ENCODE measurements at places on chromosomes 4 and X.

- no peak for DNase-seq
Observed at GRCh38 chr4:11259837-11260236, 168.9 kb downstream of the HS3ST1 start.

DNA sequence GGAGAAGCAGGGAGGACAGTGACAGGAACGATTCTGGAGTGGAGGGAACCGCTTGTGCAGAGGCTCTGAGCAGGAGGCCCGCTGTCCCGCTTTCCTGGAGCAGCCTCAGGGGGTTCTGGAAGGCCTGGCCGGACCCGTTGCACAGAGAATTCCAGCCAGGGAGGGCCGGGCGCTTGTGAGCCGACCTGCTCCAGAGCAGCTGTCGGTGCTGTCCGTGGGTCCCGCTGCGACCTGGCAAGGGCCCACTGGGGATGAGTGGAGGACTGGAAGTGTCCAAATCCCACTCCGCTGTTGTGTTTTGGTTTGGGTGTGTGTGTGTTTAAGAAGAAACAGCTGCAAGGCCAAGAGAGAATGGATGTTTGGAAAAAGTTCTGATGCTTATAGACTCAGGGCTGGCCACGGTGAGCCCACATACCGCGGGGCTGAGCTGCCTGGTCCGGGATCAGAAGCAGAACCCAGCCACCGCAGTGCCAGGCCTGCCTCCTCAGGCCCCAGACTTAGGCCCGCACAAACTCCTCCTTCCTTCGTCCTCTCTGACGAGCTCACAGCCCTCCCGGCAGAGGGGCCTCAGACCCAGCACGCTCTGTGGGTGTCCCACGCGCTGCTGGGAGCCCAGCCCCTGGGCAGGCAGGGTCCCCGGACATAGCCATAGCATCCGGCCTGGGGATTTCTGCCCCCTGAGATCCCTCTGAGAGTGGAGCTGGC is 73.9 kb downstream of the HTRA3 start:
- DNase-seq = no peak

DNA sequence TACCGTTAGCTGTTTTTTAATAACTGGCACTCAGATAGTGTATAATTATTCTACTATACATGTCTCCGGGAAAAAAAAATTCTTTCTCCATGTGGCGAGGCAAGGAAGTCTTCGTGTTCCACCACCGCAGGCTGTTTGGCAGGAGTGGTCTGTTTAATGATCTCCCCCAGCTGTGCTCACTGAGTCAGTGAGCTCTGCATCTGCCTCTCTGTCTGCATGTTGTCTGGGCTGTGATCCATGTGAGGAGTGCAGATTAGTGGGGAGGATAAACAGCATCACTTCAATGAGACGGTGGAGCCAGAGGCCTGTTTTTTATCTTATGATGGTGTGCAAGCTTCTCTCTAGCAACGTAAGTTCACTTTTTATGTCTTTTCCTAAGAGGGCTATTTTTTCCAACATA is 69.8 kb downstream of the RPS3A start:
- no peak for DNase-seq

GRCh38 chr4:111681270-111681669 is 464.0 kb upstream of the FAM241A start:
- DNase-seq = no peak

- DNase-seq = no peak
Observed at GRCh38 chrX:130770615-130771014, 132.4 kb downstream of the ENOX2 start.

GRCh38 chr4:139099366-139099982 is 77.5 kb downstream of the ELF2 start:
- peak; percentile 49 for DNase-seq

DNA sequence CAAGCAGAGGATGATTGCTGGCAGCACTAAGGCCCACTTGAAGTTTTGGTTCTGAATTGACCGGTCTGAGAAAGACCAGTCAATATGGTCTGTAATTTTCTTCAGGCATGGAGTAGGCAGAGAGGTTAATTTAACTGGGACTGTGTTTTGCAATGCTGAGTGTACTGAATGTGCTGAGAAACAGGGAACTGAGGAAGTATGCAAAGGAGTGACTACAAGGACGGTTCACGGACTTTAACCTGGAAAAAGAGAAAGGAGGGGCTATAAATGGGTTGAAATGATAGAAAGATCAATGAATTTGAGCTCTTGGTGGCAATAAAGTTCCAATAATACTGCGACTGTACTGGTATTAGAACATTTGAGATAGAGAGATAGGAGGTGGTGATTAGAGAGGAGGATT is 84.5 kb downstream of the MAGEB17 start:
- no peak for DNase-seq

- DNase-seq = no peak
Observed at GRCh38 chrX:29691044-29691443, 524.3 kb upstream of the MAGEB2 start.

- no peak for DNase-seq
Observed at GRCh38 chrX:133726211-133726630, 259.2 kb downstream of the GPC3 start.

DNA sequence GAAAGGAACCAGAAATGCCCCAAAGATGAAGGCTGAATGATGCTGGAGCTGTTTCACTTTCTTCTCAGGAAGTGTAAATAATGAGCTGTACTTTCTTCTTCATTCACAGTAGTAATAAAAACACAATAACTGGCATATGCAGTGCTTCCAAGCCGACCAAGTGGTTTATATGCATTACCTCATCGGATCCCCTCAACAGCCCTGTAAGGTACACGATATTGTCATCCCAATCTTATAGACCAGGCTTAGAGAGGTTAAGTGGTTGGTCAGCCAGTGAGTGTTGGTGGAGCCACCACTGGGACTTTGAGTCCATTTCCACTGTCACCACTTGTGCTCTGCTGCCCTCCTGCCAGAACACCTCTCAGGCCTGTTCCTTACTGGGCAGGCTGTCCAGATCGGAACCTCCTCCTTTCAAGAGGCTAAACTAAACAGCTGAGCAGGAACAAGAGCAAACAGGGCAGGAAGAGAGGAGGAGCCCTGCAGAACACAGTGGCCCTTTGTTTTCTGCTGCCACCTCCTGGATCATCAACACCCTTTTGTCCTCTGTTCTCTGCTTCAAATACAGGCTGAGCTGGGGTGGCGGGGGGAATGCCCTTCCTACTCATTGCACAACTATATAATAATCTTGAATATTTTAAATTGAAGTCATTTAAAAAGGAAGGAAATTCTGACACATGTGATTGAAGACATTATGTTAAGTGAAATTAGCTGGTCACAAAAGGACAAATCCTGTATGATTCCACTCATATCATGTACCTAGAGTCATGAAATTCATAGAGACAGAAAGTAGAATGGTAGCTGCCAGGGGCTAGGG is 112.5 kb upstream of the ATP6AP2 start:
- peak; percentile 37 for DNase-seq

DNA sequence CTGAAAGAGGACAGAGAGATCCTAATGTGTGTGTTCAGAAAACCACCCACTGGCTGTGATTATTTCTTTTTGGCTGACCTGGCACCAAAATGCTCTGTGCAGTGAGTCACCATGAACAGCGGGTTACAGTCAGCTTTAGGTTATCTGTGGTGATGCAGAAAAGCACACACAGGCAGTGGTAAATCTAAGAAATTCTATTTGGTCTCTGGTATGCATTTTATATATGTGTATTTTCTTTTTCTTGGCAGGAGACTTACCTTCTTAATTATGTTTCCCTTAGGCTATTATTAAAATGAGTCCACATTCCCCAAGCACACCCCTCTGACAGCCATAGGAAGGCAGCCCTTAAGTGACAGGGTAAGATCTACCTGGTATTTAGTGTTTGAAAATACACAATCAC is 79.1 kb upstream of the TFDP3 start:
- no peak for DNase-seq

GRCh38 chr4:15811703-15812337 is 33.7 kb downstream of the CD38 start:
- DNase-seq = no peak

DNA sequence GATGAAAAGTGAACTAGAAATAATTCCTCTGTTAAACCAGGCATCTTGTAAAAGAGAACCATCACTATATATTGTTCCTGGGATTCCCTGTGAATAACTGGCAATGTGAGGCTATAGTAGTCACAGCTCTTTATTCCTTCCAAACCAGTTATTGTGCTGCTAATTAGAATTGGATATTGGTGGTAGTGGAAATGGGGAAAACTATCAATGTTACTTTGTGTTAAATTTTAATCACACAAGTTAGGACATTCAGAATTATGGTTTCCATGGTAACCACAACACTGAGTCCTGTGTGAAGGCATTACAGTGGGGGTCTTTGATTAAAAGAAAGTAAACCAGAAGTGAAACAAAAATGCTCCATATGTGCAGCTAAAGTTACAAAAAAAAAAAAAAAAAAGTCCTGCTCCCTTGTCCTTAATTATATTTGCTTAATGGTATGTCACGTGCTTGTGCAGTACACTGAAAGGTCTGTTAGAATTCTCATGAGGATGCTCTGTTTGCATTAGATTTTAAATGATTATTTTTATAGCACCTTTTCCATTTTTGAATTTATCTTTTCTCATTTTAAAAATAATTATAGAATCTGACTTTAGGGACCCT is 200.4 kb downstream of the ADGRL3 start:
- no peak for DNase-seq

DNA sequence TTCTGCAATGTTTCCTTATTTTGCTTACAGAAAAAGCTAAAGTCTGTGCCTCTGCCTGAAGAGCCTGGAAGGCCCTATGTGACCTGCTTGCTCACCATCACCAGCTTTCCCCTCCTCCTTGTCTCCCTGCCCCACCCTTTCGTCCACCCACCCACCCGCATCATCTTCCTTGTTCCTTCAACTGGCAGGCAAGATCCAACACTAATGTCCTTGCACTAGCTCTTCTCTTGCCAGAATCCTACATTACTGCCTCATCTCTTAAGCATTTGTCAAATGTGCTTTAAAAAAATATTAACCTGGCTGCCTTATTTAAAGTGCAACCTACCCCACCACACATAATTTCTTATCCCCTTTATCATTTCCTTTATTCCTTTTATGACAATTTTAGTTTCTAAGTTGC is 165.1 kb upstream of the PPP3CA start:
- no peak for DNase-seq

DNA sequence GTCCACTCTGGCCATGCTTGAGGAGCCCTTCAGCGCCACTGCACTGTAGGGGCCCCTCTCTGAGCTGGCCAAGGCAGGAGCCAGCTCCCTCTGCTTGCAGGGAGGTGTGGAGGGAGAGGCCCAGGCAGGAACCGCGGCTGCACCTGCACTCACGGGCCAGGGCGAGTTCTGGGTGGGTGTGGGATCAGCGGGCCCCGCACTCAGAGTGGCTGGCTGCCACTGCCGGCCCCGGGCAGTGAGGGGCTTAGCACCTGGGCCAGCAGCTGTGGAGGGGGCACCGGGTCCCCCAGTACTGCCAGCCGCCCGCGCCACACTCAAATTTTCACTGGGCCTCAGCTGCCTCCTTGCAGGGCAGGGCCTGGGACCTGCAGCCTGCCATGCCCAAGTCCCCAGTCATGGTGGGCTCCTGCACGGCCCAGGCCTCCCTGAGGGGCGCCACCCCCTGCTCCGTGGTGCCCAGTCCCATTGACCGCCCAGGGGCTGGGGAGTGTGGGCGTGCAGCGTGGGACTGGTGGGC is 347.2 kb upstream of the SPOCK3 start:
- no peak for DNase-seq

GRCh38 chrX:125681058-125681457 is 361.4 kb downstream of the TEX13C start:
- DNase-seq = no peak

DNA sequence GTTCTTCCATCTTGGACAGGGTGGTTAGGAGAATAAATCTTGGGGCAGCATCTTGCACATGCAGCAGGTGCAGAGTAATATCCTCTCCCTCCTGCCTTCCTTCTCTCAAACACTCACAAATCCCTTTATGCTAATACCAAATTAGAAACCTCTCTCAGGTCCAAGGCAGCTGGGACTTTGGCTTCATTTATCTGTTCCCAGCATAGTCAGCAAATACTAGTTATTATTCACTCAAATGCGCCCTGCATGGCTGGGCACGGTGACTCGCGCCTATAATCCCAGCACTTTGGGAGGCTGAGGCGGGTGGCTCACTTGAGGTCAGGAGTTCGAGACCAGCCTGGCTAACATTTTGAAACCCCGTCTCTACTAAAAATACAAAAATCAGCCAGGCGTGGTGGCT is 156.0 kb upstream of the GALNT7 start:
- no peak for DNase-seq

DNA sequence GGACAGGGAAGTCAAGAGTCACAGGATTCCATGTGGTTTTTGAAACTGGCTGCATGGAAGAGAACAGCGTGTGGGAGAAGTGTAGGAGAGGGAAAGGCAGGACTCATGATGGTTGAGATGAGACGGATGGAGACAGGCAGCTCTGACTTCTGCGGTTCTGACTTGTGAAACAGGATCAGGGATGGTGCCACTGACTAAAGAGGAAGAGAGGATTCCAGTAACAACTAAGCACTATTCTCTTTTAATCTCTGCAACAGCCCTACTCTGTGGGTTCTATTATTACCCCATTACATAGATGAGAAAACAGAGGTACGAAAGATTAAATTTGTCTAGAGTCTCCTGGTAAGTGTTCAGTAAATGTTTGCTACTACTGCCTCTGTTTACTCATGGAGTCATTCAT is 156.3 kb downstream of the CBR4 start:
- DNase-seq = no peak

DNA sequence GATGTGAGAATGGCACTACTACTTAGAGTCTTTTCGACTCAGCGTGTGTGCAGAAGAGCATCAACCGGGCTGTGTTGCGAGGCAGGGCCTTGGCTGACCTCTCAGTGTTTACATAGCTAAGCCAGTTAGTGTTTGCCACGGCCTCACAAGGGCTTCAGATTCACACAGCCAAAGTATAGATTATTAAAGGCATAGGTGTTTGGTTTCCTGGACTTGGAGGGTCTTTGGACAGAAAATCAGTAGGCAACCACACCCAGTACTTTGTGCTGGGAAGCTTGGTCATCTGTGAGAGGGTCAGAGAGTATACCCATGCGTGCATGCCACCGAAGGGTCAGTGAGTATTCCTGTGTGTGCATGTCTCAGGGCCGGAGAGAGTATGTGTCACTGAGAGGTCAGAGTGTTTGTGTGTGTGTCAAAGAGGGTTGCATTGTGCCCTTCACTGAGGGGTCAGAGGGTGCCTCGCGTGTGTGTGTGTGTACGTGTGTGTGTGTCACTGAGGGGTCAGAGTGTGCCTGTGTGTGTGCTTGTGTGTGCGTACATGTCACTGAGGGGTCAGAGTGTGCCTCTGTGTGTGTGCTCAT is 69.7 kb upstream of the MSANTD1 start:
- no peak for DNase-seq

GRCh38 chrX:51614353-51615012 is 4.2 kb downstream of the CENPVL3 start:
- no peak for DNase-seq

- no peak for DNase-seq
Observed at GRCh38 chrX:133417364-133417763, 2.1 kb upstream of the GPC4 start.

- no peak for DNase-seq
Observed at GRCh38 chr4:123554801-123555232, 158.2 kb downstream of the SPRY1 start.

GRCh38 chr4:156390599-156391324 is 437.1 kb upstream of the CTSO start:
- no peak for DNase-seq

All from SHP77 (cell line).